Stimulated activated CD8-positive, alpha-beta memory T cell treated with anti-CD3 and anti-CD28 coated beads, Interleukin-12 subunit alpha, Interleukin-12 subunit beta, amount 100 ng/mL, for 4 hours (primary cell): ENCODE measurements at places on chromosomes 7 and 10.

GRCh38 chr10:42942279-42942950, 134.5 kb upstream of the RET start:
- no peak for DNase-seq

GRCh38 chr10:60604342-60604741, 173.9 kb upstream of the CDK1 start:
- no peak for DNase-seq

- DNase-seq: no peak
These were observed 111.9 kb downstream of the CHN2 start for GRCh38 chr7:29306319-29306991.

DNA sequence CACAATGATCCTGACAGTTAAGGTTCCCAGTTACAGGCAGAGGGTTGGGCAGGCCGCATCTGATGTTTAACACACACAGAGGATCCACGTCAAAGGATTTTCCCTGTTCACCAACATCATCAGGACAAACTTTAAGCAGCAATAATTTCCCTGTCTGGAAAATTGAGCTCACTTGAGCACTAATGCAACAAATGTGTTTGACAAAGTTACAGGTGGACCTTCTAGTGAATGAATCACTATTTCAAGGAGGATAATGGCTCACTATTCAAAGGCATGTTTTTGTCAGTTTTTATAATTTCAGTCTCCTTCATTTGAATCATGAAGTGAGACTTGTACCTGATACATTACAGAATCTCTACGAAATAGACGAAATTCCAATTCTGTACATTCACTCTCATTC, 127.3 kb downstream of the DIP2C start:
- no peak for DNase-seq

GRCh38 chr10:44426247-44427034, 41.5 kb upstream of the CXCL12 start:
- no peak for DNase-seq

DNA sequence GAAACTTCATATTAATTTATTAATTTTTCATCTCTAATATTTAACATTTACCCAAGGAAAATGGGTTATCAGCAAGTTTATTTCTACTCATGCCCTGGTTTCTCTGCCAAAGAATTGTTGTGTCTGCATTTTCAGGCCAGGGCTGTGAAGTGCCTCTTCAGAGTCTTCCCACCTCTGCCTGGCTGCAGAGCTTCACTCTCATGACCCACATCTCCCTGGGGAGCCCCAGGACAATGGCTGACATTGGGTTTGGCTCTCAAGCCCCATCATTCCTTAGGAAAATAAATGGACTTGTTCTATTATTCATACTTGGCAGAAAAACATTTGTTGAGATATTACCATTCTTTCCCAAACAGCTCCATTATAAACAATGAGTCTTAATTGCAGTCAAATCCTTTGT, 30.3 kb downstream of the CACNA2D1 start:
- DNase-seq: no peak

DNA sequence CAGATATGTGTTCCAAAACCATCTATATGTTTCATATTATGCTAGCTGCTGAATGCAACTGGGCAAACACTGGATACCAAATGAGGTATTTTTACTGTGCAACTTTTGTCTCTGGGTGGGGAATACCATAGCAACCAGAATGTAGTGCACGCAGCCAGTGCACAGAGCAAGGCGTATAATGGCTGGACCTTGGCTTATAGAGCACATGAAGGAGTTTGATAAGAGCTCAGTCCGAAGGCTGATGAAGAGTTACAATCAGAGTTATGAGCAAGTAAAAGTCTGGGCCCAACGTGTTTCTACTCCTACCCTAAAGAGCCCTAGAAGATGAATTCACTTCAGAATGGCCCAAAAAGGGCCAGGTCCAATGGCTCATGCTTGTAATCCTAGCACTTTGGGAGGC, 82.2 kb downstream of the MET start:
- DNase-seq: no peak

DNA sequence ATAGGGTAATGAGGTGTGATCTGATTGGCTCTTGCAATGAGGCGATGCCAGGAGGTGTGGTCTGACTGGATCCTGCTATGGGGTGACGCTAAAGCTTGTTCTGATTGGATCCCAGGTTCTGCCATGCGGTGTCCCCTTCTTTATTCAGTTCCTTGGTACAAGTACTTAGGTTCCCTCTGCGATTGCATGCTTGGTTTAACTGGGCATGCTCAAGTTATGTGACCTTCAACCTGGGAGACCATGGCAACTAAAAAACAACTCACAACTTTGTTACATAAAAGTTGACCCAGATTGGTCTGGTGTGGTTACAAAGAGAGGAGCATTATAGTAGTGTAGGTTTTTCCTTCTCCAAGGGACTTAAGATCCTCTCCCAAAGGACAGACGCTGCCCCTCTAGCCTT, 49.5 kb upstream of the DNAJC1 start:
- DNase-seq: no peak
